NCI-H1436 treated with DMSO at 0.1 percent for 48 hours (cell line): ENCODE measurements at places on chromosomes 7 and 10.

DNA sequence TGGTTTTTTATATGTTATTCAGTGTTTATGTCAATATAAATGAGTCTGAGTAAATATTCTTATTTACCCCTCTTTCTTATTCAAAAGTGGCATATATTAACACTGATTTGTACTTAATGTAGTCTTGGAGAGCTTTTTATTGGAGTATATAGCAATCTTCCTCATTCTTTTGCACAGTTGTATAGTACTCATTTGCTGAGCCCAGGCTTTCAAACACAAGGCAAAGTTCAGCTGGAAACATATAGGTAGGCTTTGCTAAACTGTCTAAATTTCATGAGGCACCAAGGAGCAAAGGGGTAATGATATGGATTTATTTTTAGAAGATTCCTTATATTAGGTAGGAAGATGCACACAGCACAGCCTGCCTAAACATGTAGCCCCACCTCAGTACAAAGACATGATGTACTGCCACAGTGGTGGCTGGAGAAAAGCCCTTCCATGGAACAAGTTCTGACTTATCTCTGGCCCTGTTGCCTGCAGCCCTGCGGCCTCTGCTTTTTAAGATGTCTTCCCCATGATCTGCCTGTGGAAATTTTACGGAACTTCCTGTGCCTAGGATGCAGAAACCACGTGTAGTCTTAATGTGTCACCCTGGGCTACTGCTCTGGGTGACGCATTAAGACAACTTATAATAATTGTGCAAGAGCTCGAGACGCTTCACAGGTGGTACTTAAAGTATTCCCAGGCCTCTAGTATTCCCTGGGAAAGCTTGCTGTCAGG is 9.6 kb upstream of the PDCD4 start:
- no peak for DNase-seq

- DNase-seq: no peak
Observed at GRCh38 chr10:62541811-62542210, 167.6 kb downstream of the ZNF365 start.

DNA sequence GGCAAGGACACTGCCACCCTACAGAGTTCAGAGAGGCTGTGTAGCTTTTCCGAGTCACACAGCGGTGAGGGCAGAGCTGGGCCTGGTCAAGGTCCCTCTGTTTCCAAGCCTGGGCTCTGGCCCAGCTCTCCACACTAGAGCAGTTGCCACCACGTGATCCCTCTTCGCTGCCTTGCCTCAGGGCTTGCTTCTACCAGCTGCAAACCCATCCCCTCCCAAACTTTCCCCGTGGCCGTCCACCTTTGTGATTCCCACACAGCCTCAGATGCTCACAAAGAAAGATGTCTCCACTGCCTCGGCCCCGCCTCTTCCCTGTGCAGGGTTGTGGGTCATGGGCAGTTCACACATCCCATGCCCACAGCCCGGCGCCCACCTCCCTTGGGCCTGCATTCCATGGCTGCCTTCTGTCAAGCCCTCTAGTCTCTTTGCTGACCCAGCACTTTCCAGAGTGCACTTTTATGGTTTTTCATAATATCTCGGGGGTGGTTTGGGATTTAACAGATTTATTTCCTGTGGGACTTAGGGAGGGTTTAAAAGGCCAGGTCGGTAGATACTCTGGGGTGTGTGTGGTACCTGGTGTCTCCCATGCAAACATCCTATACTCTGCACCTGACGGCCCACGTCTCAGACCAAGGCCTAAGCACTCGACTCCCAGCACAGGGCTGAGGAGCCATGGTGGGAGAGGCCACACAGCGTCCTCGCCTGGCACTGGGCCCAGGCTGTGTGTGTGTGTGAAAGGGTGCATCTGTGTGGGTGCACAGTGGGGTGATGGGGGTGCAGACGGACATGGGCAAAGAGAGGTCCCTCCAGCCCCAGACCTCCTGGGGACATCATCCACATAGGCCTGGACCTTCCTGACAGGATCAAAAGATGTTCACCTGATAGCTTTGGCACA is 59.6 kb downstream of the PKD1L1 start:
- DNase-seq: no peak

GRCh38 chr7:114852293-114852692 is 69.6 kb upstream of the MDFIC start:
- no peak for DNase-seq

DNA sequence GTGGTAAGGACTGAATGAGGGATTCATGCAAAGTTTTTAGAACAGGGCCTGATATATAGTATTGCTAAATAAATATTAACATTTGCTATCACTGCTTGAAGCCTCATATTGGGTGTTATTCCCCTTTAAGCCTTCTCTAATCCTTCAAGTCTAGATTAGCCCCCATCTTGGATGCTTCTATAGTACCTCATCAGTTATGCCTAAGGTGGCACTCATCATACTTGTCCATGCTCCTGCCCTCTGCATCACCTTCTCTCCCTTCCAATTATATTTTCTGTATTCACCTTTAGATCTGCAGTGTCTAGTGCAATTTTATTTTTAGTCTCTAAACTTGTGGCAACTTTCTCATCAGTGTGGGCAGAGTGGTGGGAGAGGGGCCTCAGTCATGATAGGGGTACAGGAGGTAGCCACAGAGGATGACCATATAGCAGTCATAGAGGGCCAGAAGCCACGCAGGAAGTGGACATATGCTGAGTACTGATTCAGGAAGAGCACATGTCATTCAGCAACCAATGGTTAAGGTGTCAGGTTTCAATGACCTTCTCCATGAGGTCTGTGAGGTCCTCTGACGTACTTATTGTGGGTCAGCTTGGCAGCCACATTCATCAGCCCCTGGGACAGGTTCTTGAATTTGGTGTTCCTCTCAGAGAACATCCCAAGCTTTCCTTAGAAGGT is 2.5 kb downstream of the ENTPD1 start:
- DNase-seq: no peak

- DNase-seq: no peak
Observed at GRCh38 chr7:83821866-83822265, 172.9 kb upstream of the SEMA3E start.

DNA sequence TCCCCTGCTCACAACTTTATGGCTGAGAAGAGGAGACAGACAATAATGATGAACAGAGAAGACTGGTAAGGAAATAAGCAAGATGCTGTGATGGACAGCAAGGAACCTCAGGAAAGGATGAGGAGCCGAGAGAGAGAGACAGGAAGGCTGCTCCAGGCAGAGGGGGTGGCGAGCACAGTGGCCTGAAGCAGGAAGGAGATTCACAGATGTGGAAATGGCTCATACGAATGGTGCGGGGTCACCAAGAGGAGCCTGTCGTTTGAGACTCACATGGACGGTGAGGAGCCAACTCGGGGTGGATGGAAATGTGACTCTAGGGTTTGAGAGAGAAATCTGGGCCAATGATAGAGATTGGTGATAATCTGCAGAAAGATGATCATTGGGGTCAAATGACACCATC is 43.7 kb downstream of the KIAA1549 start:
- no peak for DNase-seq

DNA sequence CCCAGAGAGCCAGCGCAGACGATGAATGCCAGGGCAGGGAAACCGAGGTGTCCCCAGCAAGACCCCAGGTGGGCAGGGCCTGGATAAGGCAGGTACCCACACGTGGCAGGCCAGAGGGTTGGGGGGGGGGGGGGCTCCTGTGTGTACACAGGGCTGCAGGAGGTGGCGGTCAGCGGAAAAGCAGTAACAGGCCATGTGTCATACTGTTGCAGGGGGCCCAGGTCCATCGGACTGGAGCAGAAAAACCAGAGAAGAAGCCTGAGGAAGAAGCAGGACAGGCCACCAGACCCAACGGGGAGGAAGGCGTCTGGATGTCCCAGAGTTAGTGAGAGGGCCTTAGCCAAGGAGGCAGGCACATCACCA is 116.3 kb downstream of the MAD1L1 start:
- no peak for DNase-seq

GRCh38 chr10:130986846-130987245 is 324.7 kb downstream of the TCERG1L start:
- no peak for DNase-seq

DNA sequence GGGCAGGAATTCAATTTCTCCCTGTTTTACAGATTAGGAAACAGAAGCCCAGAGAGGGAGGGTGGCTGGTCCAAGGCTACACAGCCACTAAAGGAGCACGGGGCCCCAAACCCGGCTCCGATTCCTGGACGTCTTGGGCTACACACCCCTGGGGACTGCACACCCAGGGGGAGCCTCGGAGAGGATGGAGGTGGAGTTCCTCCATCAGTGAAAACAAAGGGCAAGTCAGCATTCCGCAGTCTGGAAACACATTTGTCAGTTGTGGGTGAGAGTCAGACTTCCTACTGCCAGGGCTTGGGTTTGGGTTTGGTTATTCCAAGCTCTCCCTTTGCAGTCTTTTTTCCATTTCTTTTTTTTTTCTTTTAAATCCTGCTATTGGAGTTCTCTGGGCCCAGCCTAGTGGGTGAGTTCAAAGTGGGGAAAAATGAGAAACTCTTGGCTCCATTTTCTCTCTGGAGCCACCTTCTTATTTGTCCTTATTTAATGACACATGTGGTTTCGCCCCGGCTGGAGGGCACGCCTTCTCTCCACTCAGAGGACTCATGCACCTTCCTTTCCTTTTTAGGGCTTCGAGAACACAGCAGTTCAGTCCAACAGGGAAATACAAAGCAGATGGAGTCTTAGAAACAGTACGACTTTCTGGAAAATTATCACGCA is 59.9 kb upstream of the AQP1 start:
- no peak for DNase-seq

GRCh38 chr10:5806745-5807144 is 6.5 kb downstream of the GDI2 start:
- DNase-seq: no peak

GRCh38 chr7:73984481-73985205 is 43.3 kb upstream of the ELN start:
- DNase-seq: no peak

GRCh38 chr10:80413271-80413996 is 5.1 kb downstream of the PRXL2A start:
- no peak for DNase-seq

- no peak for DNase-seq
Observed at GRCh38 chr10:110860576-110861241, 11.0 kb upstream of the PDCD4 start.

DNA sequence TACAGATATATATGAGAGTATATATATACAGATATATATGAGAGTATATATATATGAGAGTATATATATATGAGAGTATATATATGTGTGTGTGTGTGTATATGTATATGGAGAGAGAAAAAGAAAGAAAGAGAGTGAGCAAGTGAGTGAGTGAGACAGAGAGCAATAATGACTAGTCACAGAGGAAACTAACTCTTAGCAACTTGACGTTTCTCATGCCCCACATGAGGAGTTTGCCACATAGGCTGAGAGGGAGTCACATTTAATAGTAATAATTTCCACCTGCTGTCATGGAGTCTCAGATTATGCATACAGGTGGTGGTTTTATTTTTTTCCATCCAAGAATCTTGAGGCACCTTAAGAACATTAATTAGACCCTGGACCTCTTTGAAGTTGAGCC is 199.9 kb downstream of the GATA3 start:
- no peak for DNase-seq

GRCh38 chr7:103996639-103997038 is 7.2 kb upstream of the RELN start:
- no peak for DNase-seq

DNA sequence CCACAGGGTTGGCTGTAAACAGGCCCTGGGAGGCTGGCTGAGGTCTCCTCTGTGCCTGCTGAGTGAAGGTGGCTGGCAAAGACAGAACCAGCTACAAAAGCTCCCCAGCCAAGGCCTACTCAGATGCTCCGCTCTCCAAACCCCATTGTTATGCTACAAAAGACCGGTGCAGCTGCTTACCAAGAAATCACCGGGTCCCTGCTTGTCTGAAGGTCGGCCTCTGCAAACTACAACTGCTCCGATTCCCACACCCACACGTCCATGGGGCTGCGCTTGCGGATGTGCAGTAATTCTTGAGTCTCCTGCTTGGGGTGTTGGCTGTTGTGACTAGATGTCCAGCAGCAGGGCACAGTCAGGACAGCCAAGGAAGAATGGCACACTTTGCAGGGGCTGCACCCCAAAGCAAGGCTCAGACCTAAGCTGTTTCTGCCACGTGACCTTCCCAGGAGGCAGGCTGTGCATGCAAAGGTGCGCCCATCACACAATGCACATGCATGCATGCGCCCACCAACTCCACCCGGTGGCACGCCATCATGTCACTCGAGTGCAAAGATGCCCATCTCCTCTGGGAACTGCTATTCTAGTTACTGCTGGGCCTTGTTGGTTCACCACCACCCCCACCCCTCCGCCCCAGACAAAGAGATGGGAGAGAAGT is 97.8 kb downstream of the OAT start:
- no peak for DNase-seq

DNA sequence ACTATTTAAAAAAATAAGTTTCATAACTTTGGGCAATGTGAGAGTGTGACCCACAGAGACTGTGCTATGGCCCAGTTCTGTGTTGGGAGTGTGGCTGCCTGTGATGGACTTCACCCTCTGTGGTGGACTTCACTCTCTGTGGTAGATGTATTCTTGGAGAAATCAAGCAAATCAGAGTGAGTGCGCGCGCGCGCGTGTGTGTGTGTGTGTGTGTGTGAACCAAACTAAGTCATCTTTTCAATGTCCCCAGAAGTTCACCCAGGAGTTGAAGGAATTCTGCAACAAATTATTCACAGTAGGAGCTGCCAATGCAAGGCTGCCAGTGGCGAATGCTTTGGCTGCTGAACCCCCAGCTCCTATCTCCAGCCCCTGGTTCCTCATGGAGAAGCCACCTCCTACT is 184.5 kb downstream of the ADAM12 start:
- DNase-seq: no peak

- DNase-seq: no peak
Observed at GRCh38 chr10:77799352-77799751, 127.2 kb downstream of the DLG5 start.

GRCh38 chr10:120456626-120457430 is at the start of gene PLPP4:
PLPP4 (plus strand) TSS chr10:120457227; CDS start chr10:120457306, 79 bp downstream.
- DNase-seq: no peak

DNA sequence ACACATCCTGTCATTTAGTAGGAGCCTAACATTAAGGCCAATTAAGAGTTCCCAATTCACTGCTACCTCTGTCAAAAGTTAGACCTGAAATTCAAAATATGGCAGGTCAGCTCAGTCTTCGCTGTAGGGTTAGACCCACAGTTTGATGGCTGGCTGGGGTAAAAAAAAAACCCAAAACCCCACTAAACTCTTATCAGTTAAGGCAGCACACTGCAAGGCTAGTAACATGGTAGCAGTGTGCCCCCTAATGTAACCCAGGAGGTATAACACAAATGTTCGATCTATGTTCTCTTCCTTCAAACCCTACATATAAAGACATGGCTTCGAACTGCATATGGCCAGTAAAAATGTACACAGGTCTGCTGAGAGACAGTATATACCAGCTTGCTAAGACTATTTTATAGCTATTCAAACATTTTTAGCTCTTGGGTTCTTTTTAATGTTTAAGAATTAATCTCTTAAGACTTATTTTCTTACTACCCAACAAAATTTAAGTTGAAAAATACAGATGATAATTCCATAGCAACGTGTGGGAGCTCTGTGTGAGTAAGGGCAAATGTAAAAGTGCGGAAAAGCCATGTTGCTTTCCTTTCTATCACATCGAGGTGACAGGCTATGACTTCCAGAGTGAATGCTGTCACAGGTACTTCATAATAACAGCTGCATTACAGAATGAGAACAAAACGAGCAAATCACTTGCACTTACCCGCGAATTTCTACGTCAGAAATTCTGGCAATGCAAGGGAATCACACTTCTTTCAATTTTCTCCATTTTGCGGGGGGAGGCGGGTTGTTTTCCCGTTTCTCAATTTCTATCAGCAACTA is 168.4 kb upstream of the IMMP2L start:
- DNase-seq: no peak

- DNase-seq: no peak
Observed at GRCh38 chr7:24192053-24192452, 91.9 kb upstream of the NPY start.

- DNase-seq: no peak
Observed at GRCh38 chr7:131265227-131265626, 62.4 kb upstream of the MKLN1 start.

GRCh38 chr10:1169981-1170866 is 114.0 kb downstream of the WDR37 start:
- DNase-seq: no peak
